Activated CD4-positive, alpha-beta T cell treated with anti-CD3 and anti-CD28 coated beads, Interleukin-2, amount 10 ng/mL, durations not matched to agents 24 days and 14 days (primary cell): ENCODE measurements at places on chromosomes 4 and X.
A peak's percentile ranks its signal among the peaks of the same experiment; 100 is the strongest.

DNA sequence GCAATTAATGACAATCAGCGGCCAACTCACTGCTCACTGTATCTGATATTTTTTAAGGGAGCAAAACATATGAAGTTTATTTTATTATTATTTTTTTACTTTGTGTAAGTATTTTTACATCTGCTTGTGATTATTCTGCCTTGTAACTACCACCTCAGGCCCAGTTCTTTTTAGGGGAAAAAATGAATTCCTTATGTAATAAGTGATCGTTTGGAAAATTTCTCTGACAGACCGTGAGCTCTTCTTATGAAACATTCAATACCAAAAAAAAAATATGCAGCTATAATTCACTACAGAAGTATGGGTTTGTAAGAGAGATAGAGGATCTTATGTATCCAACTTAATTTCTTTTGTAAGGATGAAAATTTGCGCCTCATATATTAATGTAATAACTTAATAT lies 33.5 kb upstream of the STOX2 start:
- no peaks in the 10 kb centered on the region for H3K36me3 ChIP-seq
- H3K27me3 ChIP-seq: no peaks in the 10 kb centered on the region
- peaks cover 2% of the 10 kb centered on the region for H3K4me1 ChIP-seq
- DNase-seq: no peak
- no peak overlapping the region for H3K27ac ChIP-seq
- H3K4me3 ChIP-seq: no peak overlapping the region

- no peak for DNase-seq
- H3K4me1 ChIP-seq: peaks cover 29% of the 10 kb centered on the region
- H3K4me3 ChIP-seq: no peak overlapping the region
- peak overlapping the region; percentile 13 for H3K27ac ChIP-seq
Observed at GRCh38 chr4:40264497-40264896, 67.7 kb downstream of the RHOH start.

DNA sequence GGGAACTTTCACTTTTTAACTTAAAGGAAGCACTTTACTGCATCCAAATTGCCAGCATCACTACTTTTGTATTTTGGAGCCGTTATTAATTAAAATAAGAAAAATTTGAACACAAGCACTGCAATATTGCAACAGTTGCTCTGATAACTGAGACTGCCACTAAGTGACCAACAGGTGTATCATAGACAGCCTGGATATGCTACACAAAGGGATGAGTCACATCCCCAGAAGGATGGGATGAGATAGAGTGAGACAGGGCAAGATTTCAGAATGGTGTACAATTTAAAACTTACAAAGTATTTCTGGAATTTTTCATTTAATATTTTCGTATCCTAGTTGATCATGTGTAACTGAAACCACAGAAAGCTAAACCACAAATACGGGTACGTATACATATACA lies 204.1 kb downstream of the MAPK10 start:
- no peaks in the 10 kb centered on the region for H3K4me1 ChIP-seq
- no peak overlapping the region for H3K4me3 ChIP-seq
- no peak for DNase-seq
- H3K27me3 ChIP-seq: no peaks in the 10 kb centered on the region

DNA sequence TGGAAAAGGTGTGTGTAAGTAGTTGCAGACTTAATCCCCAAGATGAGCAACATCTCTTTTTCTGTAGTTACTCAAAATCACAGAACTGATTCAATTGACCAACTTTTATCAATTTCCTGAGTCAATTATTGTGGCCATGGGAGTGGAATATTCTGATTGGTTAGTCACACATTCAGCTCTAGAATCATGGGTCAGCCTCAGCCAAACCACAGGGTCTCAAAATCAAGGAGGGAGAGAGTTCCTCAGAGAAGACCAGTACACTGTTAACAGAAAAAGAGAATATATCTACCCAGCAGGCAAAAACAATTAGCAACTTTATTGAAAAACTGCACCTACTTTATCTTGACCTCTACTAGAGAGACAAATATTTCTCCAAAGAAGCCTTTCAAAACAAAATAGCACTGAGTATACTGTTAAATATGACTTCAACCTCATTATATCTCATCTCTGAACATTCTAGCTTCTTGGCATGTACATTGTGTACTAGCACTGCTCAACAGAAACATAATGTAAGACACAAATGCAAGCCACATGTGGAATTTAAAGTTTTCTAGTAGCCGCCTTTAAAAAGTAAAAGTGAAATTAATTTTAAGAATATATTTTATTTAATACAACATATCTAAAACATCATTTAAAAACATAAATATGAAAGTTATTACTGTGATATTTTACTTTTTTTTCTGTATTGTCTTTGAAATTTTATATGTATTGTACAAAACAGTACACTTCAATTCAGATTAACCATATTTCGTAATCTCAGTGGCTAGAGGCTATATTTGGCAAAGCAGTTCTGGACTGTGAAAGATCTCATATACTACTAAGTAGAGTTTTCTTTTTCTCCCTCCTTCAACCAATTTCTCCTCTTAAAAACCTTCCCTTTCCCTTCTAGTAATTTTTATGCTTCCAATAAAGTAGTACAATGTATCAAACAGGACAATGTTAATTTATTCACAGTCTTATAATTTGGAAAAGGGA lies 11.8 kb upstream of the LCORL start:
- no peaks in the 10 kb centered on the region for H3K4me1 ChIP-seq
- no peak overlapping the region for H3K27ac ChIP-seq
- no peaks in the 10 kb centered on the region for H3K36me3 ChIP-seq
- no peak for DNase-seq
- H3K27me3 ChIP-seq: peaks cover 42% of the 10 kb centered on the region

GRCh38 chr4:108276690-108277089 lies 108.0 kb upstream of the LEF1 start:
- H3K4me1 ChIP-seq: peaks cover 2% of the 10 kb centered on the region
- DNase-seq: no peak
- H3K27ac ChIP-seq: no peak overlapping the region
- no peaks in the 10 kb centered on the region for H3K27me3 ChIP-seq
- no peak overlapping the region for H3K4me3 ChIP-seq

- H3K36me3 ChIP-seq: no peaks in the 10 kb centered on the region
- H3K27ac ChIP-seq: no peak overlapping the region
- H3K4me3 ChIP-seq: no peak overlapping the region
- H3K4me1 ChIP-seq: no peaks in the 10 kb centered on the region
- no peaks in the 10 kb centered on the region for H3K27me3 ChIP-seq
Observed at GRCh38 chr4:93743022-93743421, 85.5 kb upstream of the ATOH1 start.

- peaks cover 18% of the 10 kb centered on the region for H3K4me1 ChIP-seq
- H3K27me3 ChIP-seq: peaks cover 63% of the 10 kb centered on the region
- H3K4me3 ChIP-seq: peak overlapping the region; percentile 85
- DNase-seq: peak; percentile 70
- no peaks in the 10 kb centered on the region for H3K36me3 ChIP-seq
Observed at GRCh38 chr4:71186566-71187403, 152.0 kb upstream of the SLC4A4 start.

DNA sequence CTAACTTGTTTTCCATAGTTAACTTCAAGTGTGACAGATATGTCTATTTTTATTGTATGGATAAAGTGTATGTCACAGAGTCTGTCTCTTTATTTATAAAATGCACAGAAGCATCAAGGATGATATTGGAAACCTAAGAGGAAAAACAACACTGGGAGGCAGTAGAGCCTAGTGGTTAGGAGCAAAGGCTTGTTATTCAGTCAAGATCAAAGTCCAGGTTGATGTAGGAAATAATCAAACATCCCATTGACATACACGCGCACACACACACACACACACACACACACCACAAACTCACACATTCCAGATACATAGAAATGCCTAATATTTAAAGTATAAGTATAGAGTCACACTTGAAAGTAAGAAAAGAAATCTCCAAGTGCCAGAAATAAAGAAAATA lies 206.8 kb downstream of the CHRDL1 start:
- H3K27me3 ChIP-seq: no peaks in the 10 kb centered on the region
- H3K27ac ChIP-seq: no peak overlapping the region
- no peaks in the 10 kb centered on the region for H3K36me3 ChIP-seq

- H3K4me1 ChIP-seq: no peaks in the 10 kb centered on the region
- no peak for DNase-seq
- no peak overlapping the region for H3K4me3 ChIP-seq
- peaks cover 6% of the 10 kb centered on the region for H3K27me3 ChIP-seq
- no peaks in the 10 kb centered on the region for H3K36me3 ChIP-seq
Observed at GRCh38 chr4:168803732-168804131, 206.3 kb downstream of the CBR4 start.

DNA sequence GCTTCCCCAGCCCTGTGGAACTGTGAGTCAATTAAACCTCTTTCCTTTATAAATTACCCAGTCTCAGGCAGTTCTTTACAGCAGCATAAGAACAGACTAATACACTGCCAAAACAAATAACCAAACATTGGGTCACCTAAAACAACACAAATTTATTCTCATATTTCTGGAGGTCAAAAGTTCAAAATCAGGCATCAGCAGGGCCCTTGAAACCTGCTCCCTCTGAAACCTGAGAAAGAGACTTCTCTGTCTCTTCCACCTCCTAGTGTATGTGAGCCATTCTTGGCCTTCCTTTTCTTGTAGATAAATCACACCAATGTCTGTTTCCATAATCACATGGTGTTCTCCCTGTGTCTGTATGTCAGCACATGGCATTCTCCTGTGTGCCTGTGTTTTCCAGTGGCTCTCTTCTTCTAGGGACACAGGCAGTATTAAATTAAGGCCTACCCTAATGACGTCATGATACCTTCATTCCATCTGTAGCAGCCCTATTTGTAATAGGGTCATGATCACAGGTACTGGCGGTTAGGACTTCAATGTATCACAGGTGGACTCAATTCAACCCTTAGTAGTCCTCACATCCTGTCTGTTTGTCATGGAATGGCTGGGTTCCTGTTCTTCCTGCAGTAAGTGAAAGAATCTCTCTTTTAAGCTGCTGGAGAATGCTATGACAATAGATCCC lies 147.3 kb upstream of the CLNK start:
- H3K27me3 ChIP-seq: no peaks in the 10 kb centered on the region
- DNase-seq: no peak
- H3K4me1 ChIP-seq: peaks cover 2% of the 10 kb centered on the region
- H3K4me3 ChIP-seq: no peak overlapping the region
- no peak overlapping the region for H3K27ac ChIP-seq
- no peaks in the 10 kb centered on the region for H3K36me3 ChIP-seq

- peaks cover 27% of the 10 kb centered on the region for H3K4me1 ChIP-seq
- peak overlapping the region; percentile 62 for H3K27ac ChIP-seq
- H3K4me3 ChIP-seq: peak overlapping the region; percentile 84
- no peaks in the 10 kb centered on the region for H3K27me3 ChIP-seq
Observed at GRCh38 chrX:24465532-24465865, 413 bp downstream of the PDK3 start.

DNA sequence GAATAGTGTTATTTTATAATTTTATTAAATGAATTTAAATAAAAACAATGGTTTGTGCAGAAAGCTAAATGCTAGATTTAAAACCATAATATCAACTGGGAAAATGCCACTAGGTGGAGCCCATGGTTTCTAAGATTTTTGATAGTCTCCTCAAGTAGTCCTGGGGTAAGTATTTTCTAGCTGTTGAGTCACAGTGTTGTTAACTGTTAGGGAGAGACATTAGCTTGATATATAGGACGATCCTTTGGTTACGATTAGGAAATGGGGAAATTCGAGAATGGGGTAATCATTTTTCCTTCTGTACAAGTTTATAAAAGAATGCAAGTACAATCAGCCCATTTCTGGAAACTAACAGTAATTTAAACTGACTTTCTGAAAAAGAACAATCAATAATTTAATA lies 378.4 kb downstream of the ANKRD50 start:
- H3K4me3 ChIP-seq: no peak overlapping the region
- no peak for DNase-seq
- no peaks in the 10 kb centered on the region for H3K4me1 ChIP-seq
- no peak overlapping the region for H3K27ac ChIP-seq
- H3K36me3 ChIP-seq: no peaks in the 10 kb centered on the region
- H3K27me3 ChIP-seq: no peaks in the 10 kb centered on the region

GRCh38 chr4:102193145-102193544 lies 152.1 kb downstream of the SLC39A8 start:
- H3K4me1 ChIP-seq: no peaks in the 10 kb centered on the region
- no peak for DNase-seq
- H3K36me3 ChIP-seq: no peaks in the 10 kb centered on the region
- H3K27me3 ChIP-seq: peaks cover 2% of the 10 kb centered on the region
- no peak overlapping the region for H3K4me3 ChIP-seq
- no peak overlapping the region for H3K27ac ChIP-seq

DNA sequence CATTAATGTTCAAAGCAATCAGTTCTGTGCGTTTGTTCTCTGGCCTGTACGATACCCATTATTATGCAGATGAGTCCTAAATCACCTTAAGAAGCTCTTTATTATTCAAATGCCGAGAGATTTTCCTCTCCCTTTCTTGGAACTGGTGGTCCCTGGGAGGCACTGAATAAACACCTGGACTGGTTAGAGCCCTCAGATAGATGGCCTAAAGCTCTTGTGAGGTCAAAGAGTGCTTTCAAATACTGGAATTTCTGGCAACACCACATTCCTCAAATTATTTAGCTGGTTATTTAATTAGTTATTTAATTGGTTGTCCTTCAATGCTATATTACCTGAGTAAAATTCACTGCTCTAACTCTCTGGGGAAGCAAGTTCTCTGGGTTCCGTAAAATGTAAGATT lies 3.0 kb downstream of the ARHGEF38 start:
- H3K4me3 ChIP-seq: no peak overlapping the region
- H3K4me1 ChIP-seq: no peaks in the 10 kb centered on the region
- no peak overlapping the region for H3K27ac ChIP-seq
- H3K27me3 ChIP-seq: peaks cover 4% of the 10 kb centered on the region
- DNase-seq: no peak

DNA sequence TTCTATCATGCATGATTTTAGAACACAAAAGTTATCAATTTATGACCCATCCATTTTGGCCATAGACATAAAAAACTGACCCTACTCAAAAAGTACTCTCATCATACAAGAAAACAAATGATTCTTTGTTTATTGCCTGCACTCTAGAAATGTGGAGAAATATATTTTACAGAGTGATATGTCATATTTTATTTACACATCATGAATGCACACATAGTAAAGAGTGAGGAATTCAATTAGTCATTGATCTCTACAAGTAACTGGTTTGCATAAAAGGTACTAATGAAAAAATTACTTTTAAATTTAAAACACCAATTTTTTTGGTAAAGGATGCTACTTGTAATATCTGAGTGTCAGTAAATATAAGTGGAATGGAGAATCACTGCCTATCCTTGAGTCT lies 242.5 kb upstream of the FAT4 start:
- H3K4me1 ChIP-seq: no peaks in the 10 kb centered on the region
- H3K4me3 ChIP-seq: no peak overlapping the region
- DNase-seq: no peak
- no peaks in the 10 kb centered on the region for H3K36me3 ChIP-seq
